ENCODE measurements at places on chromosomes 3 and 15. TPM values are rescaled to one million over a fixed set of nuclear protein-coding genes. Genes with fewer than 3 reads are reported as not detected.

The PLA2G4D gene
- total RNA-seq: not detected

The GALK2 gene
- total RNA-seq: 23.4 TPM

The PCSK6 gene
- 11.9 TPM for total RNA-seq

The RGMA gene
- total RNA-seq: 0.39 TPM

The CFAP20DC gene
- 1.7 TPM for total RNA-seq

The ALDH1A3 gene
- total RNA-seq: 24.7 TPM

The SLCO2A1 gene
- 0.06 TPM for total RNA-seq

The CAV3 gene
- total RNA-seq: not detected
